Progenitor cell of endocrine pancreas (in vitro differentiated cells): ENCODE measurements at places on chromosomes 1 and 21.

GRCh38 chr1:211724687-211725196 is 49.3 kb upstream of the NEK2 start:
- no peak for DNase-seq

DNA sequence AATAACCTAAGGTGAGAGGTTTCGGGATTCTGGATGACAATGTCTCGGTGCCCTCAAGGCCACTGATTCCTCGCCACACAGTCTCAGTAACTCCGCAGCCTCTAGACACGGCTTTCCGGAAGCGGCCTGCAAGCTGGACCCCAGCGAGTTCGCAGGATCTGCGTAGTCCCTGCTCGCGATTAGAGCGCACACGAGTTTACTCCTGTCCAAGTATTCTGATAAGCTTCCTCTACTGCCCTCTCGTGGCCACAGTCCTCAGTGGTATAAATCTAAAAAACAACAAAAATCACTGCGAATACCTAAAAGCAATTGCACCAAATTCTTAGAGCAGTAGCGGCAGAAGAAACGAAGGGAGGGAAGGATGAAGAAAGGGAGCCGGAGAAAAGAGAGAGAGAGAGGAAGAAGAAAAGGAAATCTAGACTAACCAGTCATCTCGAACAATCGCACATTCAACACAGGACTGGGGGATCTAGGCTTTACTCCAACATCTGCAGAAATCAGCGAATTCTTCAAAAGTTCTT is 1.1 kb upstream of the PLXNA2 start:
- DNase-seq: peak; percentile 75

DNA sequence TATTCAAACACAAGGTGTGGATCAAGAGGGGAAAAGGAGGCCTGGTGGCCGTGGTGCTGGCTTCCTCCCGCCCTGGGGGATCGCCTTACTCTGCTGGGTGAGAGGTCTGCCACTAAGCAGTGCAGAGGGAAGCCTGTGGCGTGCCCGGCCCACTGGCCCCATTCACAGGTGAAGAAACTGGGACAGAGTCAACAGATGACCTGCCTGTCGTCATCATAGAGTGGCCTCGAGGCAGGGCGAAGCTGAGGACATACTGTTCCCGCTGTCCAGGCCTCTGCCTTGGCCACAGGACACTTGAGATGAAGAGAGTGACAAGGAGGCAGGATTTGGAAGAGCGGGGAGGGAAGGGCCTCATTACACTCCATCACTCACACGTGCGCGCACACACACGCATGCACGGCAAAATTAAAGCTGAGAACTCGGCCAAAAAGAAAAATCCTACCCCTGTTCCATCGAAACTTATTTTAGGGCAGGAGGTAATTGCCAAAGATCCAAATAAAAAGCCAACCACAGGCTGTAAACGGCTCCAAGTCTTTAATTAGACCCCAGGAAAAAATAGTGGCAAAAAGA is 50.5 kb downstream of the CASZ1 start:
- no peak for DNase-seq

GRCh38 chr1:155008015-155008941 is 5.7 kb downstream of the ZBTB7B start:
- no peak for DNase-seq

DNA sequence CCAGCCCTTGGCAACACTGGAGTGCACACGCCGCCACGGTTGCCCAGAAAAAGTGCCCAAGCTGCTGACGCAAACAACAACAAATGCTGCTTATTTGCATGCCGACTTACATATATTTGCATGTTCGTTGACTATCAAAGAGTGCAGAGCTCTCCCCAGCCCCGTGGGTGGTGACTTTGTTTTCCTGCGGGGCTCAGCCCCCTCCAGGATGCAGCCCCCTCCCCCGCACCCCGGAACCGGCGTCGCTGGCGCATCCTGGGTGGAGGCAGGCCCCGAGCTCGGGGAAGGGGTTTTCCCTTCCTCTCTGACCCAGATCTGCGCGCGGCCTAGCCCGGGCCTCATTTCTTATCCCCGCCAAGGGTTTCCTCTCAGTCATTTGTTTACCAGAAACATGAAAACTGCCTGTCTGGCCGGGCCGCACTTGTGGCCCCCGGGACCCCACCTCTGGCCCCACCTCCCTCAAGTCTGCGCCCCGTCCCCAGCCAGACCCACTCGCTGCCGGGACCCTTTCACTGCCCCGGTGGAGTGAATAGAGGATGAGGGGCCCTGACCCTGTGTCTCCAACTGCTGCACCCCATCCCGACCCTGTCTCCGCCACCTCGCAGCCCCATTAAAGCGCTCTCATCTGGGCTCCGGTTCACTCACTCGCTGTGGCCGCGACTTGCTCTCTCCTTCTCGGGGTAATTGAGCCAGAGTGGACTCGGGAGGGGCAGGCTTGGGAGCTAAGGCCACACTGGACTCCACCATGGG is 5.5 kb downstream of the TNFRSF25 start:
- DNase-seq: no peak

GRCh38 chr1:248897412-248898337 is 8.4 kb upstream of the PGBD2 start:
- DNase-seq: no peak

- DNase-seq: no peak
Observed at GRCh38 chr1:240658312-240658960, 46.5 kb upstream of the GREM2 start.

- DNase-seq: no peak
Observed at GRCh38 chr1:17017435-17017834, 5.7 kb upstream of the ATP13A2 start.

GRCh38 chr1:168396940-168397684 is 116.4 kb downstream of the TBX19 start:
- DNase-seq: no peak

GRCh38 chr1:5349526-5349925 is 642.7 kb downstream of the NPHP4 start:
- DNase-seq: no peak

DNA sequence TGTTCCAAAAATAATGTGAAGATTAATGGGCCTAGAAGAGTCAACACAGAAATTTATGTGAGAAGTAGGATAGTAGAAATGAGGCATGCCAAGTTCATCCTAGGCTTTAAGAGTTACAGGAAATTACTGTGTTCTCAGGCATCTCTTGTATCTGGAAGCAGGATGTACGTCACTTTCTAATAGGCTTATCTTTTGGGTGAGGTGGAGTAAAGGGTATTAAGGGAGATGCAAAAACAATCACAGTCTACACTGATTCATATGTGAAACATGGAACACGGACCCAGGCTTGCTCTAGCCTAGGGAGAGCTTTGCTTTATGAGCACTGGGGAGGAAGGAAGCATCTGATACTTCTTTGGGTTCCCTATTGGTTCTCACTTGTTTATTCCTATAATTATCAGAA is 84.5 kb upstream of the RGS4 start:
- no peak for DNase-seq

DNA sequence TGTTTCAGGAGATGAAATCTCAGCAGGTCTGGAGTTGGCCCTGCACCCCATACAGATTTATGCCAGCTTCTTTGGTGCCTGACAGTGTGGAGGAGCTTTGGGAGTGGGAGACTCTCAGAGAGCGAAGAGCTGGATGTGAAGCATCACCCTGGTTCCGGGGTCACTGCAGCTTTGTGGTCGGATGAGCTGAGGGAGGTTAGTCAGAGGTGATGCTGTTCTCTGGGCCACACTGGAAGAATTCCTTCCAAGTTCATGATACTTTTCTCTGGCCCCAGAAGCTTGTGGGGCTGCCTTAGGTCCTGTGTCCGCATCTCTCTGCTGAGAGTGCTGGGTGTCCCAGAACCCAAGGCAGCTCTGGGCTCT is 467.8 kb downstream of the CAMTA1 start:
- no peak for DNase-seq

- peak; percentile 80 for DNase-seq
Observed at GRCh38 chr1:229430761-229431283, 3.1 kb downstream of the ACTA1 start.

DNA sequence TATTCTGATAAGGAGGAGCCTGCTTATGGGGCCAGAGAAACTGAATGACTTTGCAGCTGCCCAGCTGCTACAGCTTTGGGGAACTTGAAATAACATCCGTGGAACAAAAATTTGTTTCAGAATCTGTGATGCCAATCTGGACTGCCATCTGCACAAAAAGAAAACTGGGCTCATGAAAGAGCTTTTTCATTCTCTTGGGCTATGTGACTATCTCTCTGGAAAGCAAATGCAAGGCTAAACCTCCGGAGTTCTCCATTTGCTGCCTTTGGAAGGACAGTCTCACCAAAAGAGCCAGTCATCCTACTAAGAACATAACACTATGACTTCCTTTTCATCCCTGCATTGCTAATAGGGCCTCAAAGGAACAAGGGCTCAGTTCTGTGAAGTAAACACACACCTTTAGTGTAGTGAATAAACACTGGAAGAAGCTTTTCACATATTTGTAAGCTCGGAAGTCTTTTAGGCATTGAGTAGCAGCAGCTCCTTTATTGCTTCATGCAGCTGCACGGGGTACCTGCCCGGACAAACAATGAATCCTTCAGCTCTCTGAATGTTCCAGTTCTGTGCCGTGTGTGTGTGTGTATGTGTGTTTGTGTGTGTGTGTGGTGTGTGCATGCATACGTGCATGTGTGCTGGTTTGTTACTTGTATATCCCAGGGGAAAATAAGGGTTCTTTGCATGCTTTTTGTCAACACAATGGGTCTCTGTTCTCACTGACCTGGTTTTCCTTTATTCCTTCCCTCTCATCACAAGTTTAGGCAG is 255.5 kb upstream of the SGIP1 start:
- no peak for DNase-seq

DNA sequence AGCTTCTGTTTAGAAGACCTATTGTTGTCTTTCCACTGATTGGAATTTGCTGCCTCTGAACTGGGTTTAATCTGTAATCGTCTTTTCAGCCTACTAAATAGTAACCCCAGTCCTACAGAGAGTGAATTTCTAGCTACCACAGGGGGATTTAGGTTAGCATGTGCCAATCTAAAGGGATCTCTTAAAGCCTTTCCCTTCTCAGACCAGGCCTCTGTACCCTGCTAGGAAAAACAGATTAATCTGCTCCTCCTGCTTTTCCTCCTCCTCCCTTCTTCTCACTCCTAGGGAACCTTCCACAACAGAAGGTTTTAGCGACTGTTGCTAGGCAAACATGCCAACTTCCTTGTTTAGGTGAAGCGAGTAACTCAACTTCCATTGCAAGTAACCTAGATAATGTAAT is 1.3 kb upstream of the RC3H1 start:
- no peak for DNase-seq

DNA sequence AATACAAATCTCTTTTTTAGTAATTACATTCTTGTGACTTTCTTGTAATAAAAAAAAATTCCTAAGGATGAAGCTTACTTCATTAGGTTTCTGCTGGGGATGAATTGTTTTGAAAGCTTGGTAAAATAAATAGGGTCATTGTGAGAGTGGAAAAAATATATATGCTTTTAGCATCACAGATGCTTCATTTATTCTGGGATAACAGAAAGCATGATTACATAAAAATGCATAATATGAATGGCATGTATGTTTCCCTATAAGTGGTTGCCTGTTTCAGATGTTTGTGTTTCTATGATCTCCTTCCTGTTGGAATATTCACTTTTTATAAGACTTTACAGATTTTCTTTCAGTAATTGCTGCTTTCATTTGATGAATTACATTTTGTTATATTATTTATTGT is 42.3 kb downstream of the HMCN1 start:
- DNase-seq: no peak

DNA sequence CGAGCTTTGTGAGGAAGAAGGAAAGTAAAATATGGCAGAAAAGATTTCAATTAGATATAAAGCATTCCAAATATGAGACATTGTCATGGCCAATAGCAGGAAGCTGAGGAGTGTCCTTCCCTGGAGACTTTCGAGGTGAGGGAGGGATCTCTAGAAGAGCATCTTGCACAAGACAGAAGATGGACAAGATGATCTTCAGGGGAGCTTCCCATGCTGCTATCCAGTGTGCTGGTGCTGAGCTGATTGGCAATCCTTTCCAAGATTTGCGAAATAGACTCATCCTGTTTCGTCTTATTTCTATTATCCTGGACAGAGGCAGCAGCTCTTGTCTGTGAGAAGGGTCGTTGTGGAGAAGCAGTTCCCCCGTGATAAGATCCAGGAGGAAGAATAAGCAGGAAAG is 342.0 kb upstream of the CAMK1G start:
- DNase-seq: no peak

- DNase-seq: peak; percentile 67
Observed at GRCh38 chr21:45973475-45974072, 8.0 kb upstream of the COL6A1 start.

DNA sequence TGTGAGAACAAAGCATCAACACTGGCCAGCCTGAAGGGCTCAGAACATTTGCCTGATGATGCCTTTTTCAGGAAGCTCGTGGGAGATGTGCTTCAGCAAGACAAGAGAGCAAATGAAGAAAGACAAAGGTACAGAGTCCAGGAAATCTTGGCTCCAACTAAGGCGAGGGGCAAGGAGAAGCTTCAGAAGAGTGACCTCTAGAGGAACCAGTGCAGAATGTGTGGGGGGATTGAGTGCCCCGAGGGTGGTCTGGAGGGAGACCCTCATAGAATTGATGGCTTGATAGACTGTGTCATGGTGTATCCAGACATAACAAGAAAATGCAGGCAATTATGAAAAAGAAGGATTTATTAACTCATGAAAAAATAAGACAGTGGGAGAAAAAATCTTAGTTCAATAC is 15.3 kb upstream of the NLRP3 start:
- no peak for DNase-seq

DNA sequence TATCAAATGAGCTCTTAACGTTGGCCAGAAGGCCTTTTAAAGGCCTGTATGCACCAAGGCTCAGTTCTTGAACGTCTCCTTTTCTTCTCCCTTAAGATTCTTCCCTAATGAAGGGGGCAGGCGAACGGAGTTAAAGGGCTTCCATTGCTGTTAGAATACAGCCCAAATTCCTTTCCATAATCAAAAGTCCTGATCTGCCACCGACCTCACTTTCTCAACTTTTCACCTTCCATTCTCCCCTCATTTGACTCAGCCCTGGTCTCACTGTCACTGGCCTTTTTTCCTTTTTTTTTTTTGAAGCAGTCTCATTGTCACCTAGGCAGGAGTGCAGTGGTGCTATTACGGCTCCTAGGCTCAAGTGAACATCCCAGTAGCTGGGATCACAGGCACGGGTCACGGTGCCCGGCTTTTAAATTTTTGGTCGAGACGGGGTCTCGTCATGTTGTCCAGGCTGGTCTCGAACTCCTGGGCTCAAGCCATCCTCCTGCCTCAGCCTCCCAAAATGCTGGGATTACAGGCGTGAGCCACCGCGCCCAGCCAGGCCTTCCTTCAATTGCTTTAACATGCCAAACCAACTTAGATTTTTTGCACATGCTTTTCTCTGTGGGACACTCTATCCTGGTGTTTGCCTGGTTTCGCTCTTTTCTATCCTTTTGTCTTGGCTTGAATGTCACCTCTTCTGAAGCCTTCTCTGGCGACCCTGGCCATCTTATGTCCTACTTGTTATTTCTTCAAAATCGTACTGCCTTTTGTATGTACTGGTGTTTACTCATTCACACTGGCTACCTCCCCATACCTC is 612 bp upstream of the CMPK1 start:
- no peak for DNase-seq

GRCh38 chr21:44780137-44780502 is 21.5 kb downstream of the UBE2G2 start:
- DNase-seq: no peak

GRCh38 chr1:63635681-63636080 is 42.5 kb downstream of the PGM1 start:
- DNase-seq: no peak
